ENCODE measurements at places on chromosomes 6 and 20. TPM values are rescaled to one million over a fixed set of nuclear protein-coding genes. Genes with fewer than 3 reads are reported as not detected.

Gene GPX5
- total RNA-seq = not detected

Gene LY6G6C
- 0.24 TPM for total RNA-seq

Gene KIF6
- 0.88 TPM for total RNA-seq

GRCh38 chr6:123360359-123360758, 276.4 kb downstream of the TRDN start:
- DNase-seq = no peak

GRCh38 chr20:50987493-50988210, 29.0 kb downstream of the MOCS3 start:
- peak; percentile 81 for DNase-seq

DNA sequence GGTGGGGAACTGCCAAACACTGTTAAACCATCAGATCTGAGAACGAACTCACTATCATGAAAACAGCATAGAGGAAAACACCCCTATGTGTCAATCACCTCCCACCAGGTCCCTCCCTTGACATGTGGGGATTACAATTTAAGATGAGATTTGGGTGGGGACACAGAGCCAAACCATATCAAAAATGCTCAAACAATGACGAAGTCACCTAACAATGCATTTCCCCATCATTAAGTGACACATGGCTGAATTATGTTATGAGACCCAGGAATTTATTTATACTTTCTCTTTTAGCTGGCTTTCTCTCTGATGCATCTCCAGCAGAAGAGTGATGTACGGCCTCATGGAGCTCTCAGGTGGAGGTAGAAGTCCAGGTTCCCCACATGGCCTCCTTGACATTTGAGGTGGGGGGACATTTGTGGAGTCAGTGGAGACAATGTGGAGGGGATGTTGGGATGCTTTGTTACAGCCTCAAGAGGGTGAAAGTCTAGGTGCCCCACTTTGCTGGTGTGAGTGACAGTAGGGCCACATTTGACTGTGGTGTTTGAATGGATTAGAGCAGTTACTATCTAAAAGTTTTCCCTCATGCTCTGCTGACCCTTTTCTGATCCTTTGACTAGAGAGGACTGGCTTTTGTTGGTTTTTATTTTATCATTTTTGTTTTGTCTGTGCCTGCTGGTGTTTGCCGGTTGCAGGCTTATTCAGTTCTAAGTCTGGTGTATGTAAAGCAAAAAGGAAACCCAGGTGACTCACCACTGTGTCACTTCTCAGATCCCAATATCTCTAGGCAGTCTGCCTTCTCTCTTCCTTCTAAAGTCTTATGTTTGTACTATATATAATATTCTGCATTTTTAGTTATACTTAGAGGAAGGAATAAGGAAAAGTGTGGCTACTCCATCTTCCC, 18.5 kb upstream of the DCBLD1 start:
- DNase-seq = no peak

DNA sequence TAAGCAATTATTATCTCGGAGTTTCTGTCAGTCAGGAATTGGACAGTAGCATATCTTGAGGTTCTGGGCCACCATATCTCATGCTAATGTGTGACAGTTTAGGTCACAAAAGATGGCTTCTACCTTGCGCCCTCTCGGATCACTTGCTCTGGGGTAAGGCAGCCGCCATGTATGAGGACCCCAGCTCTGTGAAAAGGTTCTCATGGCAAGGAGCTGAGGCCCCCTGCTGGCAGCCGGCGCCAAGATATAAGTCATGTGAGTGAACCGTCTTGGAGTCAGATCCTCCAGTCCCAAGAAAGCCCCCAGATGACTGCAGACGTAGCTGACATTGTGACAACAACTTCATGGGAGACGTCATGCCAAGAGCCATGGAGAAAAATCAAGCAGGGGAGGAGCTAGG, 670.8 kb downstream of the KIF16B start:
- peak; percentile 63 for DNase-seq

- DNase-seq = no peak
Measured at GRCh38 chr20:35316086-35316485, 23.9 kb upstream of the FAM83C start.

DNA sequence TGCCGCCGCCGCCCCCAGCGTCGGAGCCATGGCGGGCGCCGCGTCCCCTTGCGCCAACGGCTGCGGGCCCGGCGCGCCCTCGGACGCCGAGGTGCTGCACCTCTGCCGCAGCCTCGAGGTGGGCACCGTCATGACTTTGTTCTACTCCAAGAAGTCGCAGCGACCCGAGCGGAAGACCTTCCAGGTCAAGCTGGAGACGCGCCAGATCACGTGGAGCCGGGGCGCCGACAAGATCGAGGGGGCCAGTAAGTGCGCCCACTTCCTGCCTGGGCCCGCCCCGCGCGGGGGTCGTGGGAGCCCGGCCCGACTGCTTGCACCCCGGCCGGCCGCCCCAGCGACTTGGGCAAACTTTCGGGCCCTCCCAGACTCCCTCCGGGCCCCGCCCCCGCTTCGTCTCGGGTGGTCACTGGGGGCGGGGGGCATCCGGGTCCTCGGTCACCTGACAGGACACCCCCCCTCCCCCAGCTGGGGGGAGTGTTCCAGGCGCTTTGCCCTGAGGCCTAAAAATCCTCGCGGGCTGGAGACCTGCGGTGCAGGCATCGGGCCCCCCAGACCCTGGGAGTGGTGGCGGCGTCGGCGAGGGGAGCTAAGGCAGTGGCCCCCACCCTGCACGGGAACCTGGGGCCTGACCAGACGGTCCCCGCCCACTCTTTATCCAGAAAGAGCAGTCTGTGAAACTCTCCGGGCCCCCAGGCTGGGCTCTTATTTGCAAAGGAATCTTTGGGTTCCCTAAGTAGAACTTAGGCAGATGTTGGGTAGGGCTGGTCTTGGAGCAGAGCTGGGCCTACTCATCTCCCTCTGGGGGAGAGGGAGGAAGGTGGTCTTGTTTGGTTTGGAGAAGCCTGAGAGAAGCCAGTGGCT, 501 bp downstream of the PLCG1 start:
- peak; percentile 87 for DNase-seq

Data from H9 (cell line).